ENCODE measurements at places on chromosomes 2 and 18.
A peak's percentile ranks its signal among the peaks of the same experiment; 100 is the strongest.

- no peak for DNase-seq
These were observed 33.0 kb upstream of the MRPL33 start for GRCh38 chr2:27738349-27739057.

DNA sequence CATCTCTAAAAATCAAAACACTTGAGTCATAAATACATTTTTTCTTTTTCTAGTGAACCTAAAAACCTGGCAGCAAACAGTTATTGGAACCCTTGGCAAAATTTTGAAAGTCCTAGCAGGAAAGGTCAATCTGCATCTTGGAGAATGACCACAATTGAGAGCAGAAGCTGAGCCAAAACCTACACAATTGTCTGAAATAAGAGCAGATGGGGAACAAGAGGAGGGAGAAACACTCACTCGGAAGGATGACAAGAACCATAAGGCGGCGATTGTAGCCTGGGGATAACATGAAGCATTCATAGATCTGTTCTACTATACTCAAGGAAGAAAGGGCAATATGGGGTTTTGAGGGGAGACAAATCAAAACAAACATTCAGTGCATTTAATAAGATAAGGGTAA lies 117.0 kb downstream of the CHN1 start:
- DNase-seq: no peak

- no peak for DNase-seq
These were observed 484 bp downstream of the AFF3 start for GRCh38 chr2:100141906-100142305.

- DNase-seq: peak; percentile 89
These were observed 54.1 kb downstream of the TAF1B start for GRCh38 chr2:9897331-9897737.

GRCh38 chr2:16943279-16943958 lies 277.8 kb upstream of the CYRIA start:
- DNase-seq: no peak

GRCh38 chr2:150520887-150521664 lies 33.6 kb upstream of the RND3 start:
- peak; percentile 85 for DNase-seq

- no peak for DNase-seq
These were observed 830 bp downstream of the CYB5A start for GRCh38 chr18:74290794-74291471.

DNA sequence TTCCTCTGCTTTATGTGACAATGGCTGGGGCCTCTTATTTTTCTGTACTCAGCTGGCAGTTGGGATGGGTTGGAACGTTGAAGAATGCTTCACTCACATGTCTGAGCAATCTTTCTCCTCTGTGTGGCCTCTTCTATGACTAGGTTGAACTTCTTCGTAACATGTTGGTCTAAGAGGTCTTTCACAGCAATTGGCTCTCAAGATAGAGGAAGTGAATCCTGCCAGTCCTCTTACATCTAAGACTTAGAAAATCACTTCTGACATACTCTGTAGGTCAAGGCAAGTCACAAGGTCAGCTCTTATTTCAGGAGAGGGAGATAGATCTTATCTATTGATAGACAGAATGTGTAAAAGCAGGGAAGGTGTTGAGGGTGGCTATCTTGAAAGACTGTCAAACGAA lies 174.1 kb downstream of the NYAP2 start:
- DNase-seq: no peak

DNA sequence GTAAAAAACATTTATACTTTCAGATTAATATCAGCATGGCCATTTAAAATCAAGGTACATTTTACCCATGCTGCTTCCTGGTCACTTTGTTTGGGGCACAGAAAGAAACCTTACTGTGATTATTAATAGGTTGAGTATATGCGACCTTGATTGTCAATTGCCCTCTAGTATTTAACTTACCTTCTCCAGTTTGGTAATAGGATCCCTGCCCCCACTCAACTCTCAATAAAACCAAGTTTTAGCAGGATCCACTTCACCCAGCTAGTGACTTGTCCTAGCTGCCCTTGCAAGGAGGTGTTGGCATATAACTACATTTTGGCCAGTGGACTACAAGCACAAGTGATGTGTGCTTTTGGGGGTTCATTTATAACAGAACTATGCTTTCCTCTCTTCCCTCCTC lies 34.3 kb downstream of the FANCL start:
- DNase-seq: no peak

DNA sequence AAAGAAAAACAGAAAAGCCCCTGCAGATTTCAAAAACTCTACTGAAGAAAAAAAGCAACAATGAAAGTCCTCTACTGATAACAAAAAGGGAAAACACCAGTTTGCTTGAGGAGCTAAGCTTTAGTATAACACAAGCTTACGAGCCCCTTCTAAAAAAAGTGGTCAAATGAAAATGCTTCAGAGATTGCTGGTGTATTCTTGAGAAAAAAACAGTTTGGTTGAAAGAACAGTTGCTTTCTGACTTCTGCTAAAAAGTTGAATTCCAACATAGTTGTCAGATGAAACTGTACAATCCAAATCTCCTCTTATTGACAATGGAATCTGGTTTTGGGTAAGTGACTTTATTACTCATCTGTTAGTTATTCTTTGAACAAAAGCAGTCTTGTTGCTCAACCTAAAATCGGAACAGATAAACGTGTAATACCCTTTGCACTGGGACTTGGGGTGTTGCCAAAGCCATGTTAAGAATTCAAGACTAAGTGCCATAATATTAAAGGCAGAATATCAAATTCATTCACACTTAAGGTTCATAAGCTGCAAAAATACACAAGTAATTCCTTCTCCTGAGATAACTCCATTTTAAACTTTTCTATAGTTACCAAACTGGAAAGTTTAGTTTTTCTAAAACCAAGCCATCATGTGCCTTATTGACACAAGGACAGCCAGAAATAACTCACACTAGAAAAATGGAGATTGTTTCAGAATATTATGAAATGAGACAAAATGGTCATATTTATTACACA lies 45.3 kb upstream of the SPAG16 start:
- DNase-seq: peak; percentile 41

DNA sequence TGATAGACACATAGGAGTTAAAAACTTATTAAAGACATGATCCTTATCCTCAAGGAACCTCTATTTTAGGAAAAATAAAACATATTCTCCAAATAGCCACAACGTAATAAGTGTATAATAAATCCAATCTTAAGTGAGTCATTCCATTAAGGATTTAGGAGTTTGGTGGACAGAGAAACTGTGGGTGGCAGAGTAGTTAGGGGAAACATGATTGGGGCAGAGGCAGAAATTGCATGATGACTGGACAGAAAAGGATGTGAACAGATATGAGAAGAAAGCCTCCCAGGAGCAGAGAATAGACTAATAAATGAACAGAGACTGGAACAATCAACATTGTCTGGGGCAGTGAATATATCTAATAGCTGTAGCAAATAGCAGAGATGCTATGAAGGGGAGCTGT lies 48.1 kb upstream of the SIGLEC15 start:
- DNase-seq: peak; percentile 73

DNA sequence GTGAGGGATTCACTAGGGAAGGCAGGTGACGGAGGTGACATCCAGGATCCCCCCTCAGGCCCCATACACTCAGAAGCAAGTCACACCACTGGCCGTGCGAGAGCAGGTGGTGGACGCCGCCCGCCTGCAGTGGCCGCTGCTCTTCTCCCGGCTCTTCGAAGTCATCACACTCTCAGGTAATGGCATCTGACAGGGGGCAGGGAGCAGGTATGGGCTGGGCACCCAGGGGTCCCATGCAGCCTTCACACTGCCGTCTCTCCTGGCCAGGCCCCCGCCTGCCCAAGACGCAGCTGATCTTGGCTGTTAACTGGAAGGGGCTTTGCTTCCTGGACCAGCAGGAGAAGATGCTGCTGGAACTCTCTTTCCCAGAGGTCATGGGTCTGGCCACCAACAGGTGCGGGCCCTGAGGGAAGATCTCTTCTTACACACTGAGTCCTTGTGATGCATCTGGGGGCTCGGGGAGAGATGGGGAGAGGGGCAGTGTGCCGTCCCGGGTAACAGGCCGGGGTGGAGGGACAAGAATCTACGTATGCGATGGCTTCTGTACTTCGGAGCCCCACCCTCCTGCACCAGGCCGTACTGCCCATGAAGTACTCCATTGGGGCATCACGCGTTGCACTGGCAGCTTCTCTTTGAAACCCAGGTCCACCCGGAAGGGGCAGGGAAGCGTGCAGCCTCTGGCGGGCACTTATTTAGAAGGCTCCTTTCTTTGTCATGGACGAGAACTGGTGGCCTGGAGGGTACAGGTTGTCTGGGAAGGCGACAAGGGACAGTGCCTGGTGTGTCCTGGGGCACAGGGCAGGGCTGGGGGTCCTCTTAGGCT lies 18.8 kb upstream of the GPR17 start:
- DNase-seq: no peak

GRCh38 chr2:55391155-55391554 lies 28.5 kb downstream of the CCDC88A start:
- no peak for DNase-seq

GRCh38 chr2:109663721-109664120 lies 49.6 kb downstream of the SOWAHC start:
- peak; percentile 43 for DNase-seq

DNA sequence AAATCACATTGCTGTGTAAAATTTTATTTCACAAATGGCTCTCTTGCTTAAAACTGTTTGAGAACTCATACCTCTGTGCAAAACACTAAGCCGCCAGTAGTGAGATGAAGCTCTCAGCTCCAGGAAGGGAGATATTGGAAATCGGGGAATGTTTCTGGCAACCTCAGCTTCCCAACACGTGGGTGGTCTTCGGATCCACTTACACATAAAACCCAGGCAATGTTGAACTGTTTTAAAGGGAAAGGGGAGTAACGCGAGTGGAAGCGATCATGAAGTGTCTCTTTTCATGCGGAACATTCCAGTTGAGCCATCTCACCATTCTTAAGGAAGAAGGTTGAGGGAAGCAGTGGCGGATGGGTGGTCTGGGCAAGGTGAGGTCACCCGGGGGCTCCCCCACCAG lies 136.8 kb downstream of the ASB1 start:
- DNase-seq: no peak

DNA sequence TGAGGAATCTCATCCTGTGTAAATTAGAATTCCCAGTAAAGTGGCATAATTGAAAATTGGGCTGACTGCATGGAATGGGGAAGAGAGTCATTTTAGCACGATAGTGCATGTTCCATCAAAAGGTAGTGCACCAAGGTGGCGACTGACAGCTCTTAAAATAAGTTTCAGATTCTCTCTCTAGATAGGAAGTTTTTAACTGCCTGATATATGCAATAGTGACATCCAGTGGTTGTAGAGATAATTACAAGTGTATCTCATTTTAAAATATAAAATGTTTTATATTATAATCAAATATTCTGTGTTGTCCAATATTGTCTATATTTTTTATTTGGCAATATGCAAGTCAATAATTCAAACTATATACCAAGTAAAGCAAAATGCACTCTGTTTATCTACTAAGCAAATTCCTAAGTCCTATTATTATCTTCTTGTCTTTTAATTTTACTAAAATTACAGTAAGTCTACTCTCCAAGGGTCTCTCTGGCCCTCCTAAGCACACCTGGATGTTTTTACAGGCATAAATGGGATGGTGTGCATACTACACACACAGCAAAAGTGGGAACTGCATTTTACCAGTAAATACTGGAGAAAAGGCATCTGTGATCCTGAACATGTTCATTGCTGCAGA lies 397.7 kb upstream of the HNRNPA3 start:
- no peak for DNase-seq

GRCh38 chr18:48481092-48481491 lies 57.7 kb upstream of the CTIF start:
- no peak for DNase-seq

GRCh38 chr2:126832014-126832413 lies 66.7 kb upstream of the TEX51 start:
- DNase-seq: no peak

DNA sequence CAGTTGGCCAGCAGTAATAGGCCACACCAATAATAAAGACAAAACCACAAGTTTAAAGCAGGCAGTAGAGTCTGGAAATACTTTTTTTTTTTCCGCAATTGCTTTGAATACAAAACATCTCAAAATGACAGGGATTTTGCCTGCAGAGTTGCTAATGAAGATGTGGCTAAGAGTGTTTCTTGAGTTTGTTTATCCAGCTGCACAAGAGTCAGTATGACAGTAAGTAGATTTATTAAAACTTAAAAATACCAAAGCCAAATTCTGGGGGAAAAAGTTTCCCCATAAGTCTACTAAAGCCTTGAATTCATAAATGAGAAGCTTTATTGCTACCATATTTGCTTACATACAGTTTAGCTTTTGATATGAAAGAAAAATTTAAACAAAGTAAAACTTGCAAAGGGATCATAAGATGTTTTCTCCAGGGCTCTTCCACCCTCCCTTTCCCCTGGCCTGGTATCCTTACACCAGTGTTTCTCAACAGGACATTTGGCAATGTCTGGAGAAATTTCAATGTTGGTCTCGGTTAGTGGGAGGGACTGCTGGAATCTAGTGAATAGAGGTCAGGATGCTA lies 3.9 kb upstream of the DSEL start:
- peak; percentile 34 for DNase-seq

DNA sequence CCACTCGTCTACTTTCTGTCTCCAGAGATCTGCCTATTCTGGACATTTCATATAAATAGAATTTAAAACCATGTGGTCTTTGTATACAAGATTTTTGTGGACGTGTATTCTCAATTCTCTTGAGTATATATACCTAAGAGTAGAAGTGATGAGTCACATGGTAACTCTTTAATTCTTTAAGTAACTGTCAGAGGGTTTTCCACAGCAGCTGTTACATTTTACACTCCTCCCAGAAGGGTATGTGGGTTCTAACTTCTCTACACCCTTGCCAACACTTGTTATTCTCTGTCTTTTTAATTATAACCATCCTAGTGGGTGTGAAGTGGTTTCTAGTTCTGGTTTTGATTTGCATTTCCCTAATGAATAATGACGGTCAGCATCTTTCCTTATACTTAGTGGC lies 70.9 kb downstream of the MAP3K20 start:
- DNase-seq: no peak

DNA sequence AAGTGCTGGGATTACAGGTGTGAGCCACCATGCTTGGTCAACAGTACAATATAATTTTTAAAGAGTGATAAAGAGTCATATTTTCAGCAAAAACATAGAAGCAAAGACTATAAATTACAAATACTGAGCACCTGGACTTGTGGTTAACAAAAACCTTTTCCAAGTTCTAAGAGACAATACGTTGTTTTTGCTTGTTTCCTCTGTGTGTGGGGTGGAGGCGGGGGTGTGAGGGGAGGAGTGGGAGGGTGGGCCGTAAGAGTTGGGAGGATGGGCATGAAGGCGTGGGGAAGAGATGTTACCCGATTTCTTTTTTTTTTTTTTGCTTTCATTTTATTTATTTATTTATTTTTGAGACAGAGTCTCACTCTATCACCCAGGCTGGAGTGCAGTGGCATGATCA lies 78.0 kb upstream of the WIPF1 start:
- no peak for DNase-seq

DNA sequence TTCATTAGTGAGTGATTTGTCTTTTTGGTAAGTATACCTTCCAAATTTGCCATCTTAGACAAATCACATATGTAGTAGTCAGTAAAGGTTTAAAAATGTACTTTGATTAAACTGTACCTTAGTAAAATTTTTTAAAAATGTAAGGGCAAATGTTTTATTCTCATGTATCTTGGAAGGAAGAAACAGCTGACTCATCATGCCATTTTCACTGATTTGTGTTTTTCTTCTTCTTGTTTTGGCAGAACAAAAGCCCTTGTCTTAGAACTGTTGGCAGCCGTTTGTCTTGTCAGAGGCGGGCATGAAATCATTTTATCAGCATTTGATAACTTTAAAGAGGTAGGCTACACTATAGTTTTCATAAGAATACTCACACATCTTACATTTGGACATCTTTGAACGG lies 136.5 kb downstream of the PRPF40A start:
- DNase-seq: no peak
